NCI-H1105 (cell line): ENCODE measurements at places on chromosomes 2 and 18.
A peak's percentile ranks its signal among the peaks of the same experiment; 100 is the strongest.

- peak; percentile 56 for DNase-seq
Observed at GRCh38 chr2:12716032-12716281, 779 bp upstream of the TRIB2 start.

DNA sequence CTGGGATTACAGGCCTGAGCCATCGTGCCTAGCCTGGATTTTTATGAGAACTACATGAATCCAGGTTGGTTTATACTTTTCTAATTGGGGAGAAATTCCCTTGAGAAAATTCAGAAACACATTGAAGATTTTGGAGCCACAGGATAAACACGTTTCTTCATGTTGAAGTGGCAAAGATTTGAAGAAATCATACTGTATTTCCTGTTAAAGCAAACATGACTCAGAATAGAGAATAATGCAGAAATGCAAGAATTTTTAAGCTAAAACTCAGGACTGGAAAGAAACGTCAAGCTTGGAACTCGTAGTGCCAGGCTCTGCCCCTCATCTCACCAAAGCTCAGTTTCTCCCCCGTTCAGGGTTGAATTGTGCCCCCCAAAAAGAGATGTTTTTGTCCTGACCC, 32.1 kb upstream of the TAF1B start:
- DNase-seq: no peak

DNA sequence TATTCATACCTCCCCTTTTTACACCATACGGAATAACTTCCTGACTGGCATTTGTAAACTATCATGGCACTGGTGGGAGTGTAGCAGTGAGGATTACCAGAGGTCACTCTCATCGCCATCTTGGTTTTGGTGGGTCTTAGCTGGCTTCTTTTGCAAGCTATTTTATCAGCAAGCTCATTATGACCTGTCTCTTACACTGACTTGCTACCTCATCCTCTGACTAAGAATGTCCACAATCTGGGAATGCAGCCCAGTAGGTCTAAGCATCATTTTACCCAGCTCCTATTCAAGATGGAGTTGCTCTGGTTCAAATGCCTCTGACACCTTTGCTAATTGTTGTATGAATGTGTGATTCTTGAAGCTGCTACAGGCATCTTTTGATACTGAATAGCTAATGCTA, 950.8 kb upstream of the SLC39A10 start:
- no peak for DNase-seq

DNA sequence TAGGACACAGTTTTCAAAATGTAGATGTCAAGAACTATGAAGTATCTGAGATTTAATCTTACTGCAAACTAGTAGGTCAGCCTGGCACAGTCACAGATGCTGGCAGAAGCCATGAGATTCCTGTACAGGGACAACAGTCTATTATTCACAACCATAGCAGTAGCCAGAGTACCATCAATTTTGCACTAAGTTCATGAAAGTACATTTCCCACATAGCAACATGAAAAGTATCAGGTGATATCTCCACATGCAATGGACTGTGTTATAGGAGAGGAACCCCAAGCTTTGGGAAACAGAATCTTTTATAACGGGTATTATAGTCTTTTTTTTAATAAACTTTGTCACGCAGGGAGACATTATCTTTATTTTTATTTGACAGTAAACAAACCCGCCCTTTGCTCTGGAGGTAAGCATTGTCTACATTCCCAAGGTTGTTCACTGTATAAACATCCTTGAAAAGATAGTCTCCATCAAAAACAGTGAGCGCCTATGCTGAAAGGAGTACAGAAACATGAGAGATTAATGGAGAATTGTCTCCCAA, 33.4 kb upstream of the DPP4 start:
- no peak for DNase-seq

- no peak for DNase-seq
Observed at GRCh38 chr2:240463866-240464481, 28.5 kb downstream of the GPC1 start.

DNA sequence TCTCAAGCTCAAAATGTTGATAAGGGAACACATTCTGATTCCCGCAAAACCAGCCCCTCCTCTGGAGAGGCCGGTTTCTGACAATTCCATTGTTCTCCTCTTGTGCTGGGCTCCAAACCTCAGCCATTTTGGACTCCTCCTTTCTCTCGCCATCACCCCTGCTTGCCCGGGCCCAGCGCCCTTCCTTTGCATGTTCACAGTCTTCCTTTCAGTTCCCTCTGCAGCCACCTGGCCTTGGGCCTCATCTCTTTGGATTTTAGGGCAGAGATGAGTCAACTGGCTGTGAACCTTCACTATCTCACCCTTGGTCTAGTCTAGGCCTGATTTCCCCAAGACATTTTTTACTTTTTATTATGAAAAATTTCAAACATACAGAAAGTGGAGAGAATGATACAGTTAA, 155.9 kb upstream of the MAP3K20 start:
- no peak for DNase-seq

- no peak for DNase-seq
Observed at GRCh38 chr2:218003281-218003944, 618 bp upstream of the TNS1 start.

DNA sequence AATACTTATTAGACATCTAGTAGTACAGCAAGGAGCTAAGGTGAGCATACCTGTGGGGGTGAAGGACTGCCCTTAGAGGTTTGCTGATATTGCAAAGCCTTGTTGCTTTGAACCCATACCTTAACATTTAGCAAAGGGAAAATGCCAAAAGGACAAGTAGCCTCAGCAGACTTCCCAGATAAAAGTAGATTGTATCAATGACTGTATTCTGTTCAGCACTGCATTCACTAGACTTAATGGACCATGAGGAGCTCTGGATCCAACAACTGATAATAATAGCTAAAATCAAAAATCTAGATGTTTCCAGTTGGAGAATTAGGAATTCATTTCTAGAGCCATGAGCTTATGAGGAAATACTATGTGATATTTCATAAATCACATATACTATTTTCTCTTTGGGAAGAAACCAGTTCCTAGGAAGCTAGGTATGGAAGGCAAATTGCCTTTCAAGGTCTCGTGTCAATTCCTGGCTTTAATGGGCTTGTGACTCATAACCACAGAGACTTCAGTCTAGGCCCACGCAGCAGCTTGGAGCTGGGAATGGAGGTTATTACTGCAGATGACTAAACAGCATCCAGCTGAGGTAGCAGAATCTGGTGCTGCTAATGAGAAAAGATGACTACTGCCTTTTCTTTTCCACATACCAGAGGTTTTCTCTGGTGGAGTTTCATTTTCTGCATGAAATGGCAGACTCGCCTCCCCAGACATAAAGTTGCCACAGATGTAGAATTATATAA, 191.2 kb upstream of the NABP1 start:
- DNase-seq: no peak

GRCh38 chr18:2893676-2894075, 46.9 kb downstream of the EMILIN2 start:
- no peak for DNase-seq

- no peak for DNase-seq
Observed at GRCh38 chr2:18132697-18133096, 254.2 kb downstream of the KCNS3 start.

- no peak for DNase-seq
Observed at GRCh38 chr2:6926071-6926732, 9.0 kb downstream of the RNF144A start.

DNA sequence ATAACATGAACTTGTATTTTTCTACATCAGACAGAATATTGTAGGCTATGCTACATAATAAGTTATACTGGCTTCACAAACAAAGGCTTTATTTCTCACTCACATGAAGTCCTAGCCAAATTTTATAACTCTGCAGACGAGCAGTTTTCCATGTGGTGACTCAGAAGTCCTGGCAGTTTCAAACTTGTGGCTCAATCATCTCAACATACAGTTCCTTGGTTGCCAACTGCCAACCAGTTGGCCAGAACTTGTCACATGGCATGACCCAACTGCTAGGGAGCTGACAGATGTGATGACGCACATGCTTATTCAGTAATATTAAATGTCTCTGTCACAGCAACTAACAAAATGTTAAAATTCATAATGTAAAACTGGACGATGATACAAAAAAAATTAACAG, 63.8 kb upstream of the ZC3H15 start:
- no peak for DNase-seq

GRCh38 chr2:226868331-226869162, 32.7 kb downstream of the RHBDD1 start:
- DNase-seq: no peak

- DNase-seq: no peak
Observed at GRCh38 chr2:148926981-148927401, 52.0 kb downstream of the KIF5C start.
